ENCODE measurements at places on chromosomes 6 and 20.

- no peak for DNase-seq
Observed at GRCh38 chr20:51440589-51440988, 101.9 kb downstream of the NFATC2 start.

DNA sequence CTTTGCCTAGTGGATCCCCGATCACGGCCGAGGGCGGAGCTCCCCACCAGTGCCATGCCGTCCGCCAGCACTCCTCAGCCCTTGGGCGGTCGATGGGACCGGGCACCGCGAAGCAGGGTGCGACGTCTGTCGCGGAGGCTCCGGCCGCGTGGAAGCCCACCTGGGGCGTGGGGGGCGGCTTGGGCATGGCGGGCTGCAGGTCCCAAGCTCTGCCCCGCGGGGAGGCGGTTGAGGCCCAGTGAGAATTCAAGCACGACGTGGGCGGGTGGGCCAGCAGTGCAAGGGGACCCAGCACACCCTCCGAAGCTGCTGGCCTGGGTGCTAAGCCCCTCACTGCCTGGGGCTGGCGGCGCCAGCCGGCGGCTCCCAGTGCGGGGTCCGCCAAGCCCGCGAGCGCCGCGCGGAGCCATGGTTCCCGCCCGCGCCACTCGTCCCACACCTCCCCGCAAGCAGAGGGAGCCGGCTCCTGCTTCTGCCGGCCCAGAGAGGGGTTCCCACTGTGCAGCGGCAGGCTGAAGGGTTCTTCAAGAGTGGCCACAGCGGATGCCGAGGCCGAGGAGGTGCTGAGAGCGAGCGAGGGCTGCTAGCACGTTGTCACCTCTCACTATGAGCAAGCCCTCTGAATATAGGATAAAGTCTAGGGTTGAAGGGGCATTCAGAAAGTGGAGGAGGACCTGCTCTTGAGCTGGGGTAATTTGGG, 128.6 kb downstream of the GRM4 start:
- DNase-seq: no peak

DNA sequence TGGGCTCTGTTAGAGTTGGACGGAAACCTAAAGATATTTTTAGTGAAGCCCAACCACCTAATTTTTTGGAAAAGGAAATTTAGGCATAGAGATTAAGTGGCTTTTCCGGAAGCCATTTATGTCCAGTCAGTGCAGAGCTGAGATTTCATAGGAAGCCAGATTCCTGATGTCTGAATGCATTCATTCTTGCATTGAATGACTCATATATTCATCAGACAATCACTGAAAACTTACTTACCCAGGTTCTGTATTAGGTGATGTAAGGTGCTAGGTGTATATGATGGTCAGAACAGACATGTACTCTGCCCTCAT, 4.1 kb downstream of the SH3BGRL2 start:
- no peak for DNase-seq

DNA sequence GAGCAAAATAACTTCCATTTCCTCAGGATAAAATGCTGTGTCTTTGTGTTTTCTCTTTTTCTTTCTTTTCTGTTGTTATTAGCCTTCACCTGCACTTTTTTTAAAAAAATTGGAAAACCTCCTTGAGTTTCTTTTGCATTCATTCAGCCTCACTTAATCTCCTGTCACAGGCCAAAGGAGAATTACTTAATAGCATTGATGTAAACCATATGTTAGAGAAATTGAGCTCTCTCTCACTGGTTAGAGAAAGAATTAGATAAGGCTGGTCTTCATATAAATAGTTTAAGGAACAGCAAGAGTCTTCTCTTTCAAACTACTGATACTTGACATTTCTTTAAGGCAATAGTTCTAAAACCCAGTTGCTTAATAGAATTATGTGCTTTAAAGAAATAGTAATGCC, 564.2 kb downstream of the TFAP2B start:
- DNase-seq: no peak

DNA sequence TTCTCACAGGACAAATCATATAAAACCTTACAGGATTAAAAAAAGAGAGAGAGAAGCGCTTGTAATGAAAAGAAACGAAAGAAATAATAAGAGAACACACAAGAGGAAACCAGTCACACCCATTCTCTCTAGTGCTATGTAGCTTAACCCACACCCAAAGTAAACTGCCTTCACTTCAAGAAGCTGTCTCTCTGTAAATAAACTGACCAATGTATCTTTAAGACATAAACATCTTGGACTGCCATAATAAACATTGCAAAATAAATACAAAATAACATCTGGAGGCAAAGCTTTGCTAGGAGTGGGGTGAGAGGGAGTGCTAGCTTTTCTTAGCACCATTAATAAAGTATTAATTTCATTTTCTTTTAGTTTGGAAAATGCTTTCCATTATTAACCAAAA, 61.6 kb upstream of the RNF146 start:
- DNase-seq: no peak

- DNase-seq: no peak
Observed at GRCh38 chr6:46476301-46476700, 14.9 kb downstream of the RCAN2 start.

- DNase-seq: peak; percentile 43
Observed at GRCh38 chr6:149963212-149963461, 606 bp upstream of the ULBP1 start.

- DNase-seq: no peak
Observed at GRCh38 chr20:33838035-33838864, 27.1 kb downstream of the CHMP4B start.

DNA sequence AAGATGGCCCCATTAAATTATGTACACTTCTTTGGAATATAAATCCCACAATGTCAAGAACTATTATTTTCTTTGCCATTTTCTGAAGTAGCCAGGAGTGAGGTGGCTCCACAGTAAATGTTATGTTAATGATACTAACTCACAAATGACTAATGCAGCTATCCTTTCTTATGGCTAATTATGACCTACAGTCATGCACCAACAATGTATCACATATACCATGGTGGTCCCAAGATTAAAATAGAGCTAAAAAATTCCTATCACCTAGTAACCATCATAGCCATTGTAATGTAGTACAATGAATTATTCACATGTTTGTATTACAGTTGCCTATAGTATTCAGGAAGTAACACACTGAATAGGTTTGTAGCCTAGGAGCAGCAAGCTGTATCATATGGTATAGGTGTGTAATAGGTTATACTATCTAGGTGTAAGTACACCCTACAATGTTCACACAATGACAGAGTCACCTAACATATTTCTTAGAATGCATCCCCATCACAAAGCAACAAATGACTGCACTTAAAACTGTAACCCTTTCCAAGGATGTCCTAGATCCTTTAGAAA, 15.3 kb downstream of the ECHDC1 start:
- DNase-seq: no peak

DNA sequence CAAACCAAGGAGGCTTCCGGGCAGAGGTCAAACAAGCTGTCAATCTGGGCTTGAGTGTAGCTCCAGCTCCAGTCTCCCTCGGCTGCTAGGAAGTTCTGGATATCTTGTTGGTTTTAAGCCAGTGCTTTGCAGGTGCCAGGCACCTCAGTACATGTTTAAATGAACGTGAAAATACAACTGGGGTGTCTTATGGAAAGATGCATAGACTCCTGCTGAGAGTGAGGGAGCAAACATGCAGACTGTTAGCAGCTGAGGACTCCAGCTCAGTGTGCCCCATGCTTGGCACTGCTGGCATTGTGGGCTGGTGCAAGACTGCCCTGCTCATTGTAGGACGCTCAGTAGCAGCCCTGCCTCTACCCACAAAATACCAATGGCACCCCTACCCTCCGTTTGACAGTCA, 28.5 kb downstream of the ERMARD start:
- no peak for DNase-seq

Measured in endothelial cell (in vitro differentiated cells).